IMR-90 (cell line): ENCODE measurements at places on chromosomes 1 and 21. TPM values are rescaled to one million over a fixed set of nuclear protein-coding genes. Genes with fewer than 3 reads are reported as not detected.

The IQCC gene
- 1.9 and 2.2 TPM in 2 replicates for total RNA-seq

The C1QA gene
- total RNA-seq: not detected in 2 replicates

The SH3D21 gene
- total RNA-seq: 1.8 and 1.9 TPM in 2 replicates

The NEGR1 gene
- 9.1 and 13.1 TPM in 2 replicates for total RNA-seq

The TARBP1 gene
- total RNA-seq: 10.6 and 12.8 TPM in 2 replicates

The HES2 gene
- total RNA-seq: not detected in 2 replicates

The DEPDC1 gene
- total RNA-seq: 14.7 and 32.5 TPM in 2 replicates

The SLC30A2 gene
- not detected in 2 replicates for total RNA-seq

The LYPD8 gene
- total RNA-seq: not detected in 2 replicates

The OR14K1 gene
- not detected in 2 replicates for total RNA-seq

The OR2T2 gene
- not detected in 2 replicates for total RNA-seq

The CD160 gene
- not detected in 2 replicates for total RNA-seq

The SLC25A34 gene
- under 0.01 TPM in 1 of 2 replicates, not detected in the other for total RNA-seq

The ILDR2 gene
- total RNA-seq: under 0.01 TPM in 2 replicates

The INSRR gene
- total RNA-seq: not detected in 2 replicates

The RIPK4 gene
- under 0.01 TPM in 2 replicates for total RNA-seq

The VASH2 gene
- total RNA-seq: 0.83 and 0.90 TPM in 2 replicates

The B3GALT5 gene
- total RNA-seq: under 0.01 and 0.18 TPM in 2 replicates

The C1orf167 gene
- under 0.01 and 0.28 TPM in 2 replicates for total RNA-seq

The SLC45A1 gene
- total RNA-seq: 0.72 and 0.83 TPM in 2 replicates

The GBP7 gene
- total RNA-seq: not detected in 2 replicates

The NPHP4 gene
- total RNA-seq: 1.4 and 2.0 TPM in 2 replicates

The SELE gene
- total RNA-seq: not detected in 2 replicates

The APCS gene
- total RNA-seq: not detected in 2 replicates

The CD1E gene
- total RNA-seq: not detected in 2 replicates
